ENCODE measurements at places on chromosomes 3 and 15.

- no peak for DNase-seq
These were observed 222.1 kb downstream of the LRTM1 start for GRCh38 chr3:54705730-54706129.

DNA sequence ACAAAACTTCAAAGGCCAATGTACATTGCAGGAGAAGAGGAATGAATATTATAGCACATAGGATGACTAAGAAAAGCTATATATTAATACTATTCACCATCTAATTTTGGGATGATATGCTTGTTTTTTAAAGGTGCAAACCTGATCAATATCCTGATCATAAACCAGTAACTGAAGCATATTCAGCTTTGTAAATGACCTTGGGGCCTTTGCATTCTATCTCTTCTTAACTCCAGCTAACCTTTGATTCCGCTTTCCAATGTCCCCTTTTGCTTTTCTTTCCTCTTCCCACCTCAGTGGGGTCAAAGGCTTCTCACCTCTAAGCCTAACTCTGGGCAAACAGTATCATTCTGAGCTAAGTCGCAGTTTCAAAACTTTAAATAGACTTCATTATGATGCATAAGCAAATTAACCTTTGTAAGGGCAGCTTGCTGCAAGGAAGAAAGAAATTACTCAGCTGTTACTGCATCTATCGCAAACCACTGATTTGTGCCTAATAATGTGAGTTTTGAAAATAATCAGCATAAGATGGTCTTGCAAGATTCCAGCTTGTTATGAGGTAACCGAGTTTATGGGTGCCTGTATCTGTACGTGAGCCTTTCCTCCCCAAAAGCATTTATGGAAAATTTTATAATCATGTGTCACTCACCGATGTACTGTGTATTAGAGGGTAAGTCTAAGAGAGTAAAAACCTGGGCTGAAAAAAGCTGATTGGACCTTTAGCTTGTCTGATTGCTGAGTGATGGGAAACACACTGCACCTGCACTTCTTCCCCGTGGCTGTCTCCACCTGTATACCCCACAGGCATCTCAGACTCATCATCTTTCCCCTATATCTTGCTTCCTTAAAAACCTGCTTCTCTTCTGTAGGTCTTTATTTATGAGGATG lies 116.8 kb downstream of the TPRG1 start:
- peak; percentile 49 for DNase-seq

DNA sequence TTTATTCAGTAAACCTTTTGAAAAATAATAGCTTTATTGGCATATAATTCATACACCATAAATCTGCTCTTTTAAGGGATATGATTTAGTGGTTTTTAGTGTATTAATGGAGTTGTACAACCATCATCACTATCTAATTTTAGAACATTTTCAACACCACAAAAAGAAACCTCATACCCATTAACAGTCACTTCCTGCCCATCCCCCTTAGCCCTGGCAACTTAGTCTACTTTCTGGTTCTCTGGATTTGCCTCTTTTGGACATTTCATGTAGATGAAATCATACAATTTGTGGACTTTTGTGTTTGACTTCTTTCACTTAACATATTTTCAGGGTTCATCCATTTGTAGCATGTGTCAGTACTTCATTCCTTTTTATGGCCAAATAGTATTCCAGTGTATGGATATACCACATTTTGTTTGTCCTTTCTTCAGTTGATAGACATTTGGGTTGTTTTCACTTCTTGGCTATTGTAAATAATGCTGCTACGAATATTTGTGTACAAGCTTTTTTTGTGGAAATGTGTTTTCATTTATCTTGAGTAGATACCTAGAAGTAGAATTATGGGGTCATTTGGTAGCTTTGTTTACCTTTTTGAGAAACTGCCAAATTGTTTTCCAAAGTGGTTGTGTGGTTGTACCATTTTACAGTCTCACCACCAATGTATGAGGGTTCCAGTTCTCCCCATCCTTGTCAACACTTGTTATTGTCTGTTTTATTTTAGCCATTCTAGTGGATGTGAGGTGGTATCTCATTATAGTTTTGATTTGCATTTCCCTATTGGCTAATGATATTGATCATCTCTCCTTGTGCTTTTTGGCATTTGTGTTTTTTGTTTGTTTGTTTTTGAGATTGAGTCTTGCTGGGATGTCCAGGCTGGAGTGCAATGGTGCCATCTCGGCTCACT lies 45.8 kb downstream of the SMAD3 start:
- DNase-seq, result no peak

GRCh38 chr3:117146571-117146970 lies 437.0 kb downstream of the TUSC7 start:
- no peak for DNase-seq
